Jurkat, Clone E6-1 (cell line): ENCODE measurements at places on chromosomes 7 and 10.

DNA sequence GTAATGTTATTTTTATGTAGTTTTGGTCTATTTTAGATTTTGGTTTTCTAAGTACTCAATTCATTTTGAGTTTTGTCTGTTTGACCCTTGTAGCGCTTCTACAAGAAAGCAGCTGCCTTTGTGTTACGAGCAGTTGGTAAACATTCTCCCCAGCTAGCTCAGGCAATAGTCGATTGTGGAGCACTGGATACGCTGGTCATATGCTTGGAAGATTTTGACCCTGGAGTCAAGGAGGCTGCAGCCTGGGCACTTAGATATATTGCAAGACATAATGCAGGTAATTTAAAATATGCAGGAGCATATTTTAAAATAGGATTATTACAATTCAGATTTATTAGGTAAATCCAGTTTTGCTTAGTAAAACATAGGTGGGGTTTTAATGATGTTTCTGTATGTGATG lies 23.1 kb downstream of the SPAG6 start:
- no peak for DNase-seq

GRCh38 chr10:10270126-10271050 lies 747.3 kb upstream of the CELF2 start:
- DNase-seq, result no peak

- no peak for DNase-seq
These were observed 164.2 kb upstream of the PITRM1 start for GRCh38 chr10:3336673-3337293.

- DNase-seq, result no peak
These were observed 62.4 kb downstream of the NRP1 start for GRCh38 chr10:33271969-33272583.

DNA sequence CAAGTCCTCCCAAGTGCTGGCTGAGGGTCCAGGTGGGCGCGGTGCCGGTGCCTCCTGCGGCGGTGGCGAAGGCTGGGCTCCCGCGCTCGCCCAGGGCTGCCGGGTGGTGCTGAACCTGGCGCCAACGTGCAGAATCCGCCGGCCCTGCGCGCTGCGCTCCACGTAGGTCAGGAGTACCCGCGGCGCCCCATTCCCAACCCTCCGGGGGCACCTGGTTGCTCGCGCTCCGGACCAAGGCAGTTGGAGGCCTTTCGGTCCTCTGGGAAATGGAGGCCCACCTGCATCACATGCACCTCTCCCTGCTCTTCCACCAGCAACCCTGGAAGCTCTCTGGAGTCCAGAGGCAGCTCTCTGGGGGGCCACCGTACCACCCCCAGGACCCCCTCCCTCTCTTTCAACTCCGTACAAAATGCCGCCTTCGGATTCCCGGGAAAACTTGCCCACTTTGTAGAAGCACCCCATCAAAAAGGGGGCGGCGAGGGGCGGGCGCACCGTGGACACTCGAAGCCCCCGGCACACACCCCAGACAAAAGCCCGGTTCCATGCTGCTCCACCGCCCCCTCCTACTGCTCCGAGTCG lies 745 bp downstream of the SLC16A9 start:
- DNase-seq, result no peak

DNA sequence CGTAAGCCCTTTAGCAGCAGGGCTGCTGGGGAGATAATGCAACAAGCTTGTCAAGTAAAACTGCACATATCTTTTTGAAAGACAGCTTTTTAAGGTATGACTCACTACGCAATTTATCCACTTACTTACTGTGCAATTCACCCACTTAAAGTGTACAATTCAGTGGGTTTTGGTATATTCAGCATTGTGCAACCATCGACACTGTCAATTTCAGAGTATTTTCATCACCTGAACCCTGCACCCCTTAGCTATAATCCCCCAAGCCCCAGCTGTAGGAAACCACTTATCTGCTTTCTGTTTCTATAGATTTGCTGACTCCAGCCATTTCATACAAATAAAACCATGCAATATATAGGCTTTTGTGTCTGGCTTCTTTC lies 168.0 kb downstream of the PTPN20 start:
- no peak for DNase-seq

DNA sequence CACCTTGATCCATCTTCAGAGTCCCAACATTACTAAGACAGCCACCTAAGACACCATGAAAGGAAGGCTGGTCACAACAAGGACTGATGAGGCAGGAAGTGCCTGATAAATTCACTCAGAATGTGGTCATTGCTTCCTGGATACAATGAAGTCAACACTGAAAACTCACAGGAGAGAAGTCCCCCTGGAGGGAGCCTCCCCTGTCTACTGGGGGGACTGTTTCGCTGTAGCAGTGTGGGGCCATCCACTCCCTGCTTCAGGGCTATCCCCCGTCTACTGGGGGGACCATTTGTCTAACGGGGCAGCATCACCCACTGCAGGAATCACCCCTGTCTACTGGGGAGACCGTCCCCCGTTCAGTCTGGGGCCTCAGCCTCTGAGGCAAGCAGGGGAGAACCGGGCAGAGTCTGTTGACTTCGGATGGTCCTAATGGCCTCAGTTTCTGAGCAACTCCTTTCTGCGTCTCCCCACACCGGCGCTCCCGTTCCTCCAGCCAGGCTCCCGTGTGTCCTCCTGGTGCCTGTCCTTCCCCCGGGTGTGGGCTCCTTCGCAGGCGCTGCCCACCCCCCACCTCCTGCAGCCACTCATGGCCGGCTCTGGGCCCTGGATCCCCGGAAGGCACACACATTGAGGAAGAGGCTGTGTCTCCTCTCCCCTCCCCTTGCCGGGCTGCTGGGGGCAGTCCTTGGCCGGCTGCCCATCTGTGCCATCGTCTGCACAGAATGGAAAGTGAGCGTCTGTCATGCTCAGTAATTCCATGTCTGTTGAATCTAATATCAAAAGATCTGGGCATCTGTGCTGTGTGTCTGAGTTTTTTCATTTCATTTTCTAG lies 59.9 kb upstream of the DNAJB6 start:
- DNase-seq, result no peak

DNA sequence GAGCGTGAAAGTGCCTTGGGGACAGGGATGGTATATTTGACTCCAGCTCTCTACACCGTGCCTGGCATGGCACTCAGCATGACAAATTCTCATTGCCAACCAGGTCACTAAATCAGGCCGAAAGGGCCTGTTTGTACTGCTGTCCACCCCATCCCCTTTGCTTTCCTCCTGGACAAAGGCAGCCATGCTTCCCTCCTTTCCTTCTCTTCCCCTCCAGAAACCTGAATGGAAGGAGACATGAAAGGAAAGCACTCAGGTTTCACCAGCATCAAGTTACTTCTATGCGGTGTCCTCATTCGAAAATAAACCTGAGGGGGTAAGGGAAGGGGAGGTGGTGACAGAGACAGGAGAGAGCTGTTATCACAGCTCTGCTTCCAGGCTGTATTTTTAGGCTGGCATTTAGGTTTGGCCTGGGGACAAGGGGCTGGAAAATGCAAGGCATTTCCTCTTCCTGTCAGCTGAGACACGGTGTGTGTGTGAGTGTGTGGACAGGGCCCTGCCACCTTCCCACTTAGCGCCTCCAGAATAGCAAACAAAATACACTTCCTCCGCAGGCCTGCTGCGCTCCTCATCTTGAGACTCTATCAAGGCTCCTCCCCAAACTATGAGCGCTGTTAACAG lies 79.9 kb upstream of the COL13A1 start:
- no peak for DNase-seq

GRCh38 chr10:102188298-102188940 lies 36.2 kb downstream of the NOLC1 start:
- DNase-seq, result no peak

DNA sequence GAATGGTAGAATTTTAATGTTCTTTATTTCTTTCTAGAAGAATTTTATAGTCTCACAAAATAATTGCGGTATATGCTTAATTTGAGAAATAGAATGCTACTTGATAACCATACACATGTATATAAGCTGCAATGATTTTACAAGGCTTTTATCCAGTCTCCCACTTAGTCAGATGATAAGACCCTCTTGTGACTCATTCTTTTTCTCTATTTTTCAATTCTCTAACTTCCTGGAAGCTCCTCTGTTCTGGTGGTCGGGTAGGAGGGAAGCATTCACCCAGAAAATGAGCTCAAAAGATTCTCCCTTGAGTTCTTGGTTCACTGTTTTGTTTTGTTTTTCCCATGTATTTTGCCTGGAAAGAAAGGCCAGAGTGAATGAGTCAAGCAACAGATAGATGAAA lies 546.6 kb downstream of the INHBA start:
- DNase-seq, result no peak

GRCh38 chr7:129055294-129055816 lies 444 bp upstream of the TNPO3 start:
- no peak for DNase-seq

- DNase-seq, result no peak
These were observed 78.1 kb upstream of the TMEM196 start for GRCh38 chr7:19851504-19851903.

DNA sequence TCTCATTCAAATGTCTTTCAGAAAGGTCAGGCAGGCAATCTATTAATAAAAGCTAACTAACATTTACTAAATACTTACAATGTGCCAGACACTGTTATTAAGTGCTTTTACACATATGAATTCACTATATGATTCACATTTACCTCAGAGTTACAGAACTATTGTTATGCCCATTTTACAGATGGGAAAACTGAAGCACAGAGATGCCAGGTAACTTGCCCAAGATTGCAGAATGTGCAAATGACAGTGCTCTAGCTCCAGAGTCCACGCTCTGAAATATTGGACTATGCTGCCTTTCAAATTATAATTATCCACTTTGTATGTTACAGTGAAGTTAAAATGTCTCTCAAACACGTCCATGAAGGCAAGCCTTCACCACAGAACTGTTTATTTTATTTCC lies 22.0 kb downstream of the UPF2 start:
- no peak for DNase-seq

DNA sequence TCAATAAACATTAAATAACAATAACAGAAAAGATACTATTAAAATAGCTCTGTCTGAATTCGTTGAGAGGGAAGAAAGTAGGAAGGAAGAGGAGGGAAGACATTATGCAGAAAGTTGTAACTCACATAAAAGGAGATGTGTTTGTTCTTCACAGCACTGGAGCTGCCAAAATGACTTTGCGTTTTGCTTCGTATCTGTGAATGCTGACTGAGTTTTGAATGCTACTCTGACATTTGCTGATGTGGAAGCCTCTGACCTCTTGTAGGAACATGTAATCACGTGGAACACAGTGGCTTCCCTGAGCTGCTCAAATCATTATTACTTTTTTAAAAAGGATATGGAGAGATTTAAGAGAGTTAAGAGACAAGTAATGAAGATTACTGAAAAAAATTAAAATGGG lies 15.6 kb upstream of the DGKI start:
- DNase-seq, result no peak

DNA sequence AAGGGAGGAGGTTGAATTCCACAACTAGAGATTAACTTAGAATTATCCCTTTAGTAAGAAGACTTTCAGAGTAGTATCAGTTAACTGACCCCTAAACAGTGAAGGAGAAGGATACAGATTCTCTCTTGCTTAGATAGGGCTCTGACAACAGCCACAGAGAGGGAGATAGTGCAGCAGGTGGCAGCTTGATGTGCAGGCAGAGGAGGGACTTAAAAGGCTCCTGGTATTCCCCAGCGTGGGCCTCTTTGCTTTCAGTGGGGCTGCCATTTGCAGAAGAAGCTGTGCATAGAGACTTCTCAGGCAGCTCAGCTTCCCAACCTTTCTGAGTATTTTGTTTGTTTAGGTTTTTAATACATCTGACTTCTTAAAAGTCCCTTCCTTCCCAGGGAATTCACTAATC lies 16.0 kb downstream of the FZD1 start:
- DNase-seq, result no peak

DNA sequence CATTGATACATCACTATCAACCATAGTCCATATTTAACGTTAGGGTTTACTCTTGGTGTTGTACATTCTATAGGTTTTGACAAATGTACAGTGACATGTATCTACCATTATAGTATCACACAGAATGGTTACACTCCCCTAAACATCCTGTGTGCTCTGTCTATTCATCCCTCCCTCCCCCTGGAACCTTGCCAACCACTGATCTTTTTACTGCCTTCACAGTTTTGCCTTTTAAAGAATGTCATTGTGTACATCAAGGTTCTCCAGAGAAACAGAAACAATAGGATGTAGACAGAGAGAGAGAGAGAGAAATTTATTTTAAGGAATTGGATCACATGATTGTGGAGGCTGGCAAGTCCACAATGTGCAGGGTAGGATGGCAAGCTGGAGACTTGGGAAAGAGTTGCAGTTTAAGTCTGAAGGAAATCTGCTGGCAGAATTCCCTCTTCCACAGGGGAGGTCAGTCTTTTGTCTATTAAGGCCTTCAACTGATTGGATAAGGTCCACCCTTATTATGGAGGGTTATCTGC lies 45.1 kb upstream of the CCNJ start:
- peak; percentile 28 for DNase-seq

DNA sequence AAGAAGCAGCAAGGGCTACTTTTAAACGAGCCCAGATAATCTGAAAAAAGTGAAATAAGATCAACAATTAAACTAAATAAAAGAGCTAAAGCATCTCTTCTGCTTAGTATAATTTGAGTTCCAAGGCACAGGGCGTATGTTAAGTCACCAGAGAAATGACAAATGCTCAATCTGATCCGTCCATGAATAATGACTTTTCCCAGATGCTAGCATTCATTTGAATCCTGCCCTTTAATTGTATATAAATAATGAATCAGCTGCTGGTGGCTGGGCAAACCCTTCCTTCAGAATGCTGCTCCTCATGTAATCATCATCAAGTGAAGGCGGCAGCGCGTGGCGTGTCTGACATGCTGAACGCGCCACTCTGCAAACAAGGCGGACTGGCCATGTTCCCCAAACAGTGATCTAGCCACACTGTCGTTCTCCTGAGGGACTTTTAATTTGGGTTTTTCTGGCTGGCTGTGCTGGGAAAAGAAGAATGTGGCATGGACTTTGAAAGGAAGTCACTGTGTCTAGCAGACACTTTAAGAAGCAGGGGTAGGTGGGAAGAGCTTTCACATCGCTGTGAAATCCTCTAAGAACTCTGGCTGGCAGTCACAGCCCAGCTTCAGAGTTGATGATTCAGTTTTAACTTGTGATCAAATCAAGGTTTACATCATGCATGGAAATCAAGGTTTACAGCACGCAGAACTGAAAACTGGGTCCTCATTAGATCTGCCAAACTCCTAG lies 70.7 kb downstream of the BEND7 start:
- DNase-seq, result no peak

DNA sequence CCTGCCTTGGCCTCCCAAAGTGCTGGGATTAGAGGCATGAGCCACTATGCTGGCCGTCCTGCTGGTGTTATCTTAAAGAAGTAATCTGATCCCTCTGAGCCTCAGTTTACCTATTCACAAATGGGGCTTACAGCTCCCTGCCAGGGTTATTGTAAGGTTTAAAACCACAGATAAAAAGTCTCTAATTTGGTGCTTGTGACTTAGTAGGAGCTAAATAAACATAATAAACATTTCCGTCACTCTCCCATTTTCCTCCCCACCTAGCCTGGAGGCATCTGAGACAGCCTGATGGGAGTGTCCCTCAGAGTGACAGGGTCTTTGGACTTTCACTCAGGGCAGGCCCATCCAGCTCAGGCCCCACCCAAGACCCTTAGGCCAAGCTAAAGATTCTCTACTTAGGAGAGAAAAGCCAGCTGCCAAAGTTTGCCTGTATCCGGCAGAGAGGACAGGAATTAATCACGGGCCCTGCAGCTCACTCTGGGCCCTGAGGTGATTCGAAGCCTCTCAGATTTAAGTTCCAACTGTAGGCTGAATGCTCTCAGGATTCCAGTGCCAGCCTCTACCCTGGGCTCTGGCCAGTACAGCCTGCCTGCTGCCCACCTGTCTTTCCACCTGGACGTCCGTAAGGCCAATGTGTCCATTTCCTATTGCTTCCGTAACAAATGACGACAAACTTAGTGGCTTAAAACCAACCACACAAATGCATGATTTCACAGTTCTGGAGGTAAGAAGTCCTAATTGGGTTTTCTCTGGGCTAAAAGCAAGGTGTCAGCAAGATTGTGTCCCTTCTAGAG lies 21.8 kb upstream of the DUSP5 start:
- DNase-seq, result no peak
